ENCODE measurements at places on chromosomes 11 and 22.

DNA sequence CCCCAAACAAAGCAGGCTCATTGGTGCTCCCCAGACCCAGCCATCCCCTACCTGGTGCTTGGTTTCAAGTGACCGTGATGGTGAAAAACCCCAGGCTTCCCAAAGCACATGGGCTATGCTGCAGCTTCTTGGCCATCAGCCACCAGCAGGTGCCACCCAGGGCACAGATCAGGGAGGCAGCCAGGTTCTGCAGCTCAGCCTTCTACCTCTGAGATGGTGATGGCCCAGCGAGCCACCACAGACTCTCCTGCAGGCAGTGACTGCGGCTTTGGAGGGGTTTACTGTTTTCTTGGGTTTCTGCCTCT is 70.0 kb upstream of the ALX4 start:
- no peak for DNase-seq

DNA sequence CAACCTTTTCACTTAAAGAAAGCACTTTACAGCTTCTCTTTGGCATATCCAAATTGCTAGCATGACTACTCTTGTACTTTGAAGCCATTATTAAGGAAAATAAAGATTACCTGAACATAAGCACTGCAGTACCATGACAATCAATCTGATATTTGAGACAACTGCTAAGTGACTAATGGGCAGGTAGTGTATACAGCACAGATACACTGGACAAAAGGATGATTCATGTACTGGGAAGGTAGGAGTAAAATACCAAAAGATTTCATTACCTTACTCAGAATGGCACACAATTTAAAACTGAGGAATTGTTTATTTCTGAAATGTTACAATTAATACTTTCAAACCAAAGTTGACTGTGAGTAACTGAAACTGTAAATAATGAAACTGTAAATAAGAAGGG is 1054.3 kb upstream of the TENM4 start:
- DNase-seq = no peak

- no peak for DNase-seq
Observed at GRCh38 chr11:134215836-134216235, 7.9 kb downstream of the NCAPD3 start.

- DNase-seq = no peak
Observed at GRCh38 chr11:59520741-59521140, 9.4 kb downstream of the OR4D9 start.

GRCh38 chr11:17496406-17496805 is 19.8 kb upstream of the ABCC8 start:
- DNase-seq = no peak

DNA sequence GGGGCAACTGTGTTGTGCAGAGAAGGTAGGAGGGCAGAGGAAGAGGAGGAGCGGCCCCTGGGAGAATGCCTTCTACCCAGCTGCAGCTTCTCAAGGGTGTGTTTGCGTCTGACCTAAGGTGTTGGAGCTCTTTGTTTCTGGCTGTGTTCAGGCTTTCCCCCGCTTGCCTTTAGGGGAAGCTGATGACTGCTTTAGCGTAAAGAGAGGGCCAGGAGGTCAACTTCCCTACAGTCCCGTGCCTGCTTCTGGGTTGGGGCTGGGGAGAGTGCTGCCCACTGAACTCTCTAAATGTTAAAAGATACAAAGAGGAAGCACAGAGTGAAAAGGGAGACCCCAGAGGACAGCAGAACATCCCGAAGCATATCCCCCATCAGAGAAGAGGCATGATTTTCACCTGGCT is 99.2 kb downstream of the PTPRJ start:
- DNase-seq = no peak

- DNase-seq = no peak
Observed at GRCh38 chr11:90235526-90235925, 12.7 kb upstream of the CHORDC1 start.

DNA sequence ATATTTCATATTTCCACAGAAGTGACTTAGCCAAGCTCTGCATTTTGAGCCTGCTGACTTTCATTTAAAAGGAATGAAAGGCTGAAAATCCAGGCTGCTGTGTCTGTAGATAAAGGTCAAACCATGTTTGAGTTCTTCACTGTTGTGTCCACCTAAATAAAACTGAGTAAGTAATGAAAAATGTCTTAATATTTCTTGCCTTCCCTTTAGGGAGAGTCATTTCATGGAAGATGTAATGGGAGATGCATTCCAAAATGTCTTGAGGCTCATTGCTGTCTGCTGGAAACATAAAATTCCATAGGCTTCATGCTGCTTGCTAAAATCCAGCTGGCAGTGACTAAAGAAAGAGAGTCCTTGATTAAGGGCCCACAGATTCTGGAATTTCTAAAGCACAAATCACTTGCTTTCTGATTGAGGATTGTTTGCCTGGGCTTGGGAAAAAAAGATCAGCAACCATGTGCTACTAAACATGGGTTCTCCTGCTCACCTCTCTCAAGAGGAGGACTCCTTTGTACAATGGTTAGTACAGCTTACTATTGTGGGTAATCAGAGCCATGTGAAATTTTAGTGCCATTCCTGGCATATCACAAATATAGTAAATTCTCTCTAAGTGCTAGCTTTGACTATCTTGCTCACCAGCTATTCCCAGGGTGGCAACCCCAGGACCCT is 56.9 kb downstream of the PANX1 start:
- DNase-seq = no peak

GRCh38 chr11:134374171-134374570 is 37.9 kb downstream of the B3GAT1 start:
- no peak for DNase-seq

GRCh38 chr11:102966011-102966410 is 10.5 kb upstream of the MMP13 start:
- DNase-seq = no peak

DNA sequence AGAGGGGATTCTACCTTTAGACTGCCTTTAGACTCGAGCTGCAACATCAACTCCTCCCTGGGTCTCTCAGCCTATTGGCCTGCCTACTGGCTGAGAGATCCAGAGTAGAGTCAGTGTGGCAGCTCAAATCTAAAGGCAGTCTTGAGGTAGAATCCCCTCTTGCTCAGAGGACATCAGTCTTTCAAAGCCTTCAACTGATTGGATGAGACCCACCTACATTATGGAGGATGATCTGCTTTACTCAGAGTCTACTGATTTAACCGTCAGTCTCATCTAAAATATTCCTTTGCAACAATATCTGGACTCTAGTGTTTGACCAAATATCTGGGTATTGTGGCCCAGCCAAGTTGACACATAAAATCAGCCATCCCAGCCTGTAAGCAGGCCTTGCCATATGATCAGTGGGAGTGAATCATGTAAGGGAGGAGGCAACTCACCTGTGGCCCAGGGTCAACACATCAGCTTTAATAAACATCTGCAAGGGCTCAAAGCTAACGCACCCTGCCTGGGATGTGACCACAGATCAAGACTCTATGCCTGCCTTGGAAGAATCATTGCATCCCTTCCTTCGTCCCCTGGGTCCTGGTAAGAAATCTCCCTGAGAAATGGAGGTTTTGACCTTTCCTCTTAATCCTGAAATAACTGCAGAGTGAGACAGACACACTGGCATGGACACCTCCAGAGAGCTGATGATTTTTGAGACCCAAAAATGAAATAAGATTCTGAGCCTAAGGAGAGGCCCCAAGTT is 198.0 kb downstream of the DBX1 start:
- no peak for DNase-seq

GRCh38 chr22:25139062-25139461 is 60.6 kb upstream of the CRYBB3 start:
- no peak for DNase-seq

DNA sequence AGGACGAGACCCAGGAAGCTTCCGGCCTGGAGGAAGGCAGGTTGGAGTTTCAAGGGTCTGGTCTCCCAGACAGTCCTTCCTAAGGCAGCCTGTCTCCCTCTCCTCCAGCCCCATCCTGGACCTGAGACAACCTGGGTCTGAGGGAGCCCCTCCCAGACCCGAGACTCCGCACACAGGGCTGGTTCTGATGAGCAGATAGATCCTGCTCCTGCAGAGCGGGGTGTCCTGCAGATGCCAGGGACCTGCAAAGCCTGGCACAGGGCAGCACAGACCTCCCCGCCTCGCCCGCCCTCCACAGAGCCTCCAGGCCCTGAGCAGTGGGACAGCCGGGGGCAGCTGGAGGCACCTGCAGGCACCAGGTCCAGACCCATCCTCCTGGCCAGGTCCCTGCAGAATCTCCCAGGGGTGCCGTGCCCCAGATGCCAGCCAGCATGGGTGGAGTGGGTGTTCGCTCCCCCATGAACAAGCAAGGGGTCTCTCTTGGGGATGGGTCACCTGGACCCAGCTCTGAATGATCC is 7.8 kb downstream of the PIM3 start:
- no peak for DNase-seq

GRCh38 chr22:22927196-22927887 is 39.7 kb downstream of the IGLL5 start:
- no peak for DNase-seq

GRCh38 chr11:128305588-128305987 is 281.8 kb downstream of the ETS1 start:
- no peak for DNase-seq

GRCh38 chr22:42347281-42347824 is 76.9 kb upstream of the TCF20 start:
- no peak for DNase-seq

DNA sequence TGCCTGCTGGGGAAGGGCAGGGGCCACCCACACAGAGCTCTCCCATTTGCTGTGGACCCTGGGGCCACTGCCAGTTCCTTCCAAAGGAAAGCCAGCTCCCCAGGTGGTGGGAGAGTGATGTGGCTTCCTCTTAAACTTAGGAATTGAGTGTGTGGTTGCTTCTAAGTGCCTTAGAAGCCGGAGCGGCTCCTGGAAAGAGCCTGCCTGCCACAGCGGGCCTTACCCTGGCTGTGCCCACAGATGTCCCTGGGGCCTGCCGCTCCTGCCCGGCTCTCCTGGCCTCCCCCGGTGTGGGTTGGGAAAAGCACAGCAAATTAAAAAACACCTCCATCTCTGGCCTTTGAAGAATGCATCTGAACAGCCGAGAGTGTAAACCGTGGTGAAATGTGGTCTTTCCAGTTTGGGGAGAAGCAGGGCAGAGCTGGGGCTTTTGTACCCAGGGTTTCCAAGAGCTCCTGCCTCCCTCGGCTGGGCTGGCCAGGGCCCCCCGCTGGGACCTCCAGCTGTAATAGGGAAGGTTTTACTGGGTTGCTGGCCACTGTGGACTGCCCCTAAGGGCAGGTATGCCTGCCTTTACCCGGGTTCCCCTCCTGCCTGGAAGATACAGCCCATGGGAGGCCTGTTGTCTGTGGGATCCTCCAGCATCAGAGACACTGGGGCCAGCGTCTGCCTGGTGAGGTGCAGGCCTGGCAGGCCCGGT is 30.2 kb downstream of the LRP5 start:
- DNase-seq = no peak

GRCh38 chr11:27514558-27514957 is 8.0 kb upstream of the LIN7C start:
- no peak for DNase-seq

GRCh38 chr11:134576721-134577171 is 164.7 kb upstream of the B3GAT1 start:
- DNase-seq = no peak

DNA sequence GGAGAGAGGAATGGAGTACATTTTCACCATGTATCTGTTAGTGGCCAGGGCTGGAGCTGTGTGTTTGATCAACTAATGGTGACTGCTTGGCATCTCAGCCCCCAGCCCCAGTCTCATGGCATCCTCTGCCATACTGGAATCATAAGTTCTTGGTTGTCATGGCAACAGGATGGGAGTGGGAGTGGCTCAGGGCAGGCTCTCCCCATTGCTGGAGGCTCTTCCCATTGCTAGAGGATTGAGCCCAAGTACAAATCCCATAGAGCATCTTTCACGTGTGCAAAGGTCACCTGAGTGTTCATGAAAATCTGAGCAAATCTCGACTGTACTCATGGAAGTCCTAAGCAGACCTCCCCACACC is 14.9 kb downstream of the DNAJB13 start:
- no peak for DNase-seq

DNA sequence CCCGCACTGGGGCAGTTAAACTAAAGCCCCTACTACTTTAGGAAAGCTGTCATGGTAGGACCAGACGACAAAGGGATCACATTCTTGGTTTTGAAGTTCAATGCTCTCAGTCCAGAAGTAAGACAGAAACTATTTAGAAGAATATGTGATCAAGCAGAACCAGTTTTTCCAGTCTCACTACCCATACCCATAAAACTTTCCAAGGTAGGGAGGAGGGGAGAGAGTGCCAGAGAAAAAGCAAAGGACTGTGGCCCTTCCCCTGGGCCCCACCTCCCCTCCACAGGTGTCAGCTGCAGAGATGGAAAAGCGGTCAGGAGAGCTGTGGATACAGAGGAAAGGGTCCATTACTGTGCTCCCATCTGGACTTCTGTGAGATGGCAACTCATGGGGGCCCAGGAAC is 587.1 kb downstream of the SOX6 start:
- no peak for DNase-seq

GRCh38 chr11:73359930-73360742 is 16.1 kb upstream of the RELT start:
- DNase-seq = no peak

GRCh38 chr22:47091246-47091651 is 328.8 kb downstream of the TBC1D22A start:
- DNase-seq = no peak

GRCh38 chr11:60937144-60937527 is 12.9 kb downstream of the TMEM132A start:
- no peak for DNase-seq

Measured in CD4-positive, alpha-beta memory T cell (primary cell).